K562 (cell line): ENCODE measurements at places on chromosomes 2 and 18.

GRCh38 chr2:1600191-1601066 is 143.9 kb downstream of the PXDN start:
- no peak for DNase-seq

DNA sequence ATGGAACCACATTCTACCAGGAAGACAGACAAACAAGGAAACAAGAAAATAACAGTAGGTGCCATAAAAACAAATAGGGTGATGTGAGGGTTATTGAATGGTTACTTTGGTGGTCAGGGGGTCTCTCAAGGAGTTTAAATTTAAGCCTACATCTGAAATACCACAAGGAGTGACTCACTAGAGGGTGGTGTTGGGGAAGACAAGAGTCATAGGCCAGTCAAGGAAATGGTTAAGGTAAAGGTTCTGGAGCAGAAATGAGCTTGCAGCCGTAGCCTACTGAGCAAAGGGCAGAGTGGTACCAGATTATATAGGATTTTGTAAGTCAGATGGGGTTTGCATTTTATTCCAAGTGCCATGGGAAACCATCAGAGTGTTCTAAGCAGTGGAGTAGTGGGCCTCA is 135.6 kb upstream of the DAPL1 start:
- DNase-seq: no peak

DNA sequence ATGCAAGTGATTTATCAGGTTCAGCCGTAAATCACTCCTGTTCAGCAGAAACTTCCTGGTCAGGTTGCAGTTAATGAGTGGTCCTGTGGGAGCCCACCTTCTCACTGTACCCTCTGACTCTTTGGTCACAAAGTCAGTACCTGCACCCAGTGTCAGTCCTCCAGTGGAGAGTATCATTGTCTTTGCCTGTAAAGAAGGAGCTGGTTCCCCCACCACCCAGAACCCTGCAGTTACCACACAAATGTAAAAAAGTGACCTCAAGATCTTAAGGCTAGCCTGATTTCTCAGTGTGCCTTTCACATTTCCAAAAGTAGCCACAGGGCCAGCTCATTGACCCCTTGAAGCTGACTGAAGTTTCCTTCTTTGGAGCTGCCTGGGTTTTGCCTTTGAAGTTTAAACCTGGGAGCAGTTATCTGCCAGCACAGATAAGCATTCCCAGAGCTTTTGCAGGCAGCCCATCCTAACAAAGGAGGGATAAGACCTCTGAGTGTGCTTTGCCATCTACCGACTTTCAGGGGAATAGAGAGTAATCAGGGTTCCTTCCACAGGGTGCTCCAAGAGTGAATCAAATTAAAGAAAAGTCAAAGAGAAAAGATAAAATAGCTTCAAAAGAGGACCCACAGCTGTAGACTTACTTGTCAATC is 725.2 kb downstream of the CPS1 start:
- DNase-seq: no peak

- no peak for DNase-seq
These were observed 113.2 kb downstream of the ARHGEF4 start for GRCh38 chr2:130949954-130950353.

DNA sequence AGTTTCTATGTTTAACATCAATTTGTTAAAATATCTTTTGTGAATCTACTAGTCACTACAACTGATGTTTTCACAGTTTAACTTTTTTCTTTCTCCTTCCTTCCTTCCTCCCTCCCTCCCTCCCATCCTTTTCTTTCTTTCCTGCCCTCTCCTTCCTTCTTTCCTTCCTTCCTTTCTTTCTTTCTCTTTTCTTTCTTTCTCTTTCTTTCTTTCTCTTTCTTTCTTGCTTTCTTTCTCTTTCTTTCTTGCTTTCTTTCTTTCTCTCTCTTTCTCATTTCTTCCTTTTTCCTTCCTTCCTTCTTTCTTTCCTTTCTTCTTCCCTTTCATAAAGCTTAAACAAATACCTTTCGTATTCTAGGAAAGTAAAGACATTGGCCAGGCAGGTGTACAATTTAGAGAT is 2083.0 kb upstream of the CELF4 start:
- DNase-seq: no peak

DNA sequence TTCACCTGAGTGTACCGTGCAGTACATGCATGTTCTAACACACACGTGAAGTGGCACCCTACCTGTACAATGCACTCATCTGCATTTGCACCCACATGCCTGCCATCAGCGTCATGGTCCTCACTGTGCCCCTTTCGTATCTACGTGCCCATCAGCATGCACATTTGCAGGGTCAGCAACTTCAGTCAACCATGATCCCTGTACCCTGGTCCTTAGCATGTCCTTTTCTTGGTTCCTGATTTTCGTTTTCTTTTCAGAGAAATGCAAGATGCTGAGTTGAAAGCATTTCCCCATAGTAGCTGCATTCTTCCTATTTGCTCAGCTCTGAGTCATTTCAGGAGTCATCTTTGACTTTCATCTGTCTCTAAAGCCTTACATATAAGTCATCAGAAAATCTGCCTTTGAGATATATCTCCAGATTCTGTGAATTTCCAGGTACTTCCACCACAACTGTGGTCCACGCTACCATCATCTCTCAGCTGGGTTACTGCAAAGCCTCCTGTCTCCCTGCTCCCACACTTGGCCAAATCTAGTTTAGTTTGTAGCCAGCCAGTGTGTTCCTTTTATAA is 14.7 kb upstream of the PUM2 start:
- DNase-seq: no peak

- no peak for DNase-seq
These were observed 18.4 kb downstream of the GREB1 start for GRCh38 chr2:11552260-11552638.

DNA sequence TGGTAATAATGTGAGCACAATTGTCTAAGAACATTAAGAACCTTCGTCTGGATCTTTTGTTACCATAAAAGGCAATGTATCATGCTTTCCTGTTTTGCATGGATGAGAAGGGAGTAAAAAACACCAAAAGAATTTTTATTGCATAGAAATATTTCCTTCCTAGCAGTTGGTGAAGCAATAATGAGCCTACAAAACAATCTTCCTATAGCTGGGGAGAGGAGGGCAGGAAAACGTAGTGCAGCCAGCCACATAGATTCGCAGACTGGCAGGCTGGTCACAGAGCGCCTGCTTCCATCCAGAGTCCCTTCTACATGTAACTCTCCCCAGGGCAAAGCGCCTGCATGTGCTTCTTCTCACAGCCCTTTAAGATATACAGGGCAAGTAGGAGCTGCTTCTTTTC is 190.4 kb downstream of the BABAM2 start:
- no peak for DNase-seq

GRCh38 chr18:79400091-79400590 is 4.4 kb downstream of the NFATC1 start:
- peak; percentile 66 for DNase-seq

GRCh38 chr18:57062844-57063243 is 84.0 kb upstream of the BOD1L2 start:
- DNase-seq: no peak

- no peak for DNase-seq
These were observed 715.1 kb upstream of the SLC8A1 start for GRCh38 chr2:41167014-41167413.

- no peak for DNase-seq
These were observed 58.7 kb downstream of the L3MBTL4 start for GRCh38 chr18:6355789-6356589.

GRCh38 chr2:75954761-75955160 is 244.0 kb upstream of the GCFC2 start:
- no peak for DNase-seq

GRCh38 chr2:157257312-157258252 is at the start of gene GALNT5:
Gene GALNT5 (plus strand): TSS chr2:157257705. CDS start chr2:157258083, 378 bp downstream.
- peak; percentile 52 for DNase-seq

DNA sequence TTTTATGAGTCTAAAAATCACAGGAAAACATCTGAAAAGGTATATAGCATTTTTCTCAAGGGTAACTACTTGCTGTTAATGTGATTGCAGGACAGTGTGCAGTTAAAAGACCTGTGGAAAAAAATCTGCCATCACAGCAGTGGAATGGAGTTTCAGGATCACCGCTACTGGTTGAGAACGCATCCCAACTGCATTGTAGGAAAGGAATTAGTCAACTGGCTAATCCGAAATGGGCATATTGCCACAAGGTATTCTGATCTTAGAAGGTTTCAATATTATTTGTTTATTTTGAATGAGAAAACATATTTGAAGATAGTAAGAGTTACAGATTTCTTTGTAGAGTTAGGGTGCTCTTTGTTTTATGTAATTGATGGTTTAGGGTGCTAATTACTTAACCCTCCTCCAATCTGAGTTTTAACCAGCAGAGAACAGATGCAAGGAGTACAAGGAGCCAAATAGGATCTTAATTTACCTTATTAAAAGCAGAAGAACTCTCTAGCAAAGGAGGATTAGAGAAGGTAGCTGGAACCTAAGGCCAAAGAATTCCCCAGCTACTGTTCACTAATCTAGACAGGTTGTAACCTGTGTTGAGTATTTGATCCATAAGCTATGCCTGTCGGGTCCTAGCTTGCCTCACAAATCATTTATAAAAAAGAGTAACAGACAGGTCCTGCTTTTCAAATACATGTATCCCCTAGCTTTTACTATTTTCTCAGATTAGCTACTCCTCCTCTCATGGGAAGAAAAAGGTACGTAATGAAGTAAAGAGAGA is 35.0 kb downstream of the PIKFYVE start:
- no peak for DNase-seq

- no peak for DNase-seq
These were observed 105.4 kb downstream of the DYM start for GRCh38 chr18:49355028-49355427.

DNA sequence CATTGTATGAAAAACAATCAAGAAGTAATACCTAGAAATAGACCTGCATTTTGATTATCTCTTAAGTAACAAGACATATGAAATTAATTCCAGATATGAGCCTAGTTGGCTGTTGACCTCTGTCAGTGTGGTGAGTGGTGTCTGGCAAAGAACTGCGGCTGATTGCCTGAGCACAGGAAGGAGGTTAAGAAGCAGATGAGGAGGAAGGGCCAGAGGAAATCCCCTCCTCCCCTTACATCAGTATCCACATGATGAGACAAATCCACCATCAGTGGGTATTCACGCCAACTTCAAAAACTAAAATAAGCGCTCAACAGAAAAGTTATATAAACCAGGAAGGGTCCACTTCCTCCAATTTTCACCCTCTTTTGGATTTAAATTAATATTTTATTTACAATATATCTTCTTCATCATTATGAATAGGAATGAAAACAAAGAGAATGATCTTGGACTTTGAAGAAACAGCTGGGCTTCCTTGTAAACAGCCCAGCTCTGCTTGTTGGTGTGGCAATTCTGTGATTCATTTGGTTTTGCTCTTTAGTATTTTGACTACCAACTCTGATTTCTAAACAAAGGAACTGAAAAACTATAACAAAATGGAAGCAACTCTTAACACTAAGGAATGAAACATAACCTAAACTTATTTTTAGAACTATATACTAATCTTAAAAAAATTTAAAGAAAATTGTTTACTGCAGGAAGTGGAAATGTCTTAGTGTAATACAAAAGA is 27.3 kb downstream of the RFTN2 start:
- DNase-seq: no peak

- no peak for DNase-seq
These were observed 102.2 kb upstream of the TAF1B start for GRCh38 chr2:9741110-9741509.

GRCh38 chr2:11869391-11869991 is 123.1 kb downstream of the LPIN1 start:
- DNase-seq: no peak

DNA sequence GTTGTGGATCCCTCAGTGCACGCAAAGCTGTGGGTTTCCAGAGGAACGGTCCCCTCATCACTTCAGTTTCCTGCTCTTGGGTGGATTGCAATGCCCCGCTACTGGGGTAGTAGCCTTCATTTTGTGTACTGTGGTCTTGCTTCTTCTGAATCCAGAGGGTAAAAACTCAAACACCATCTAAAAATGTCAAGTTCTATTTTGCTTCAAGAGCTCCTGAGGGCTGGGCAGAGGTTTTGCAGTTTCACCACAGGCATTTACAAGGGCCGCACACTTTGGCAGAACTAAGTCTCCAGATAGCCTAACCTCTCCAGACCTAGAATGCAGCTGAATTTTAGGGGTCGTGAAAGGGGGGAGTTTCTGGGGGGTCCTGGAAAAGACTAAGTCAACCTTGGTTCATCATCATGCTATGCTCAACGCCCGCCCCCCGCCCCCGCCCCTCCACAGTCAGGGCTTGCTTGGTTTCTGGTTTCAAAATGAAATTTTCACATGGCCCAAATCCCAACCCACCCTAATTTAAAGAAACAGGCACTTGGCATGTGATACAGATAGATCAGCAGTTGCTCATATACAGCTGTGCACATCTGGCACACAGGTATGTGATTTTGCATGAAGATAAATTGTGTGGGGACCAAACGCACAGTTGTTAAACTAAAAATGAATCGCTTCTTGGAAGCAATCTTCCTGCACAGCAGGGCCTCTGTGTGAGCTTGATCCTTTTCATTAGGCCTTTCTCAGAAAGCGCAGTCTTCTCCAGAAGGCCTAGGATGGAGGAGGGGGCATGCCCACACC is 329.6 kb downstream of the OSR1 start:
- no peak for DNase-seq

DNA sequence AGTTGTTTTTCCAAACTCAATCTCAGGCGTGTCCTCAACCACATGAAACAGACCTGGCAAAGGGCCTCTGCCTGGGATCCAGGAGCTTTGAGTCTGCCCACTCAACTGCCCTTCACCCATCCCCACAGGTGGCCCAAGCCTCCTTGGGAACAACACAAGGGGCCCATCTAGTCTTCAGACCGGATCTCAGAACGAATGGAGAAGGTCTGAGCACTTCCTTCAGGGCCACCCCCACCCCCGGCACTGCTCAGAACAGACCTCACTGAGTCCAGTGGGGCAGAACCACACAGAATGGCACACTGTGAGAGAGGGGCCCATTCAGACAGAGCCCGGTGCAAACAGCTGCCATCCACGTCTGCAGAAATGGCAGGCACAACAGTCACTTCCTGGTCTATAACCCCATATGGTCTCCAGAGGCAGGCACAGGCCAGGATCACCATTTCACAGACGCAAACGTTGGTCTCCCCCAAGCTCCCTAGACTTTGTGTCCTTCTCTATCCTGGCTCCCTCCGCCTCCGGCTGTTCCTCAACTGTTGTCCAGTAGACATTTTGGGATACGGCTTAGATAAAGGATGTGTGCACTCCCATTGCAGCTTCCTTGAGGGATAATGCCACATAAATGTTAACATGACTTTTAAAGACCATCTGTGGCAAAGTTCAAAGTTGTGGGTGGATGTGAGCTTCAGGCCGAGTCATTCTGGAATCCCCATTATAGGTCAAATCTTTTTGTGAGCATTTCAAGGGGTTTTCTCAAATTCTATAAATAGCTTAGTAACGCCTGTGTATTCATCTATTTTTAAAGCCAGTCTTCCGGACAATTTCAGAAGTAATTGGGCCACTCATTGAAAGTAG is 149.7 kb downstream of the SMAD7 start:
- no peak for DNase-seq

DNA sequence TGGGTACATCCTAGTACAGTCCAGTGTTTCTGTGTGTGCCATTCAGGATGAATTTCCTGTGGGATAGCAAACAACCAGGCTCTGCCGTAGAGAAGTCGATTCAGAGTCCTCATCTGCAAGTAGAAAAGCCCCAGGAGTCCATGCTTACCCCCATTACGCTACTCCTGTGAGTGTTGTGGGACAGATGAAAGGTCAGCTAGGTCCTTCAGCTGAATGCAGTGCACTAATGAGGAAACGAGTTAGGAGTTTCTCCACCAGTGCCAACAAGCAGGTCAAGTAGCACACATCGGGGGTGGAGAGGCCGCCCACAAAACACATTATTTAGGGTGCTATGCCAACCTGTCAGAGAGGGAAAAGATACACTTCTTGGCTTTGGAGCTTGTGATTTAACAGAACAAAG is 2.5 kb upstream of the GPR39 start:
- no peak for DNase-seq

GRCh38 chr18:60861575-60861974 is 471.7 kb upstream of the CDH20 start:
- no peak for DNase-seq

- DNase-seq: peak; percentile 82
These were observed 40.5 kb upstream of the ACTR2 start for GRCh38 chr2:65186872-65187851.
